CD4-positive, alpha-beta T cell treated with Interleukin-17A for 4 hours (primary cell): ENCODE measurements at places on chromosomes 3 and 15.

- no peak for DNase-seq
Measured at GRCh38 chr3:180762866-180763265, 83.6 kb upstream of the CCDC39 start.

DNA sequence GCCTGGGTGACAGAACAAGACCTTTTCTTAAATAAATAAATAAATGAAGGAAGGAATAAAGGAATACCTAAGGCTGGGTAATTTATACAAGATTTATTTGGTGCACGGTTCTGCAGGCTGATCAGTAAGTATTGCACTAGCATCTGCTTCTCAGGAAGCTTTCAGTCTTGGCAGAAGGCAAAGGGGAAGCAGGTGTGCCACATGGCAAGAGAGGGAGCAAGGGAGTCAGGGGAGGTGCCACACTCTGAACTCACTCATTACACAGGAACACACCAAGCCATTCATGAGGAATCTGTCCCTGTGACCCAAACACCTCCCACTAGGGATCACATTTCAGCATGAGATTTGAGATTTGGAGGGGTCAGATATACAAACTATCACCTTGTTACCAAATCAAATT, 56.4 kb downstream of the PRKCI start:
- DNase-seq, result no peak

- no peak for DNase-seq
Measured at GRCh38 chr15:75763137-75763611, 50.5 kb upstream of the CSPG4 start.

DNA sequence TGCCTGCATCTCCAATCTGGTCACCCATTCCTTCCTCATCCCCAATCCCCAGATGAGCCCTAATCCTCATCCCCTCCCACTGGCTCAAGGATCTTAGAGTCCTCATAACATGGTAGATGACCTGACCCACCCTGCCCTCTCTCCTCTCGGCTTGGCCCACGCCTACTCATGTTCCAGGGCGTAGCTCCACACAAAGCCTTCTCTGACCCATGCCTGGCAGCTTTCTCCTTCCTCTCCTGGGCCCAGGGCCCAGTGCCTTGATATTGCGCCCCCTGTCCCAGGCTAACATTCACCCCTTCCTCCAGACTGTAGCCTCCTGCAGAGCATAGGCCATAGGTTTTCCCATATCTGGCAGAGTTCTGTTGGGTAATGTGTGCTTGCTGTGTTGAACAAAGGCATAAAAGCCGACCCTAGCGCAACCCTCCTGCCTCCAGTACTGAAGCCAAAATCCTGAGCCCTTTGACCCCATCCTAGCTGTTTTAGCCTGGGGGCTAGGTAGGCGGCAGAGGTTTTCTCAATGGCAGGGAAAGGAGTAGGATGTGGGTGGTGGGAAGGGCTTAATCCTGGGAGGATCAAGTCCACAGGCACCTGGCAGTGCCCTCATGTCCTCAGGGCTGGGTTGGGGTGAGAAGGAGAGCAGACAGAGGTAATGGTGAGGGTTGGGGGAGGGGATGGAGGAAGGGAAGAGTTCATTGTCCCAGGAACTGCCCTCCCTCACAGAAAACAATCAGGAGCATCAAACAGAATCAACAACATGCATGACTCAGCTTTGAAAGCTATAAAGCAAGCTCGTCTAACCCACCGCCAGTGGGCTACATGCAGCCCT, 35.5 kb downstream of the MESD start:
- DNase-seq, result no peak

- no peak for DNase-seq
Measured at GRCh38 chr3:16200411-16200810, 25.9 kb downstream of the GALNT15 start.

GRCh38 chr3:174321548-174321947, 537.6 kb upstream of the NAALADL2 start:
- no peak for DNase-seq
